ENCODE measurements at places on chromosomes 3 and 15. TPM values are rescaled to one million over a fixed set of nuclear protein-coding genes. Genes with fewer than 3 reads are reported as not detected.

- DNase-seq, result peak; percentile 29
These were observed 10.8 kb upstream of the SKIL start for GRCh38 chr3:170346481-170347392.

DNA sequence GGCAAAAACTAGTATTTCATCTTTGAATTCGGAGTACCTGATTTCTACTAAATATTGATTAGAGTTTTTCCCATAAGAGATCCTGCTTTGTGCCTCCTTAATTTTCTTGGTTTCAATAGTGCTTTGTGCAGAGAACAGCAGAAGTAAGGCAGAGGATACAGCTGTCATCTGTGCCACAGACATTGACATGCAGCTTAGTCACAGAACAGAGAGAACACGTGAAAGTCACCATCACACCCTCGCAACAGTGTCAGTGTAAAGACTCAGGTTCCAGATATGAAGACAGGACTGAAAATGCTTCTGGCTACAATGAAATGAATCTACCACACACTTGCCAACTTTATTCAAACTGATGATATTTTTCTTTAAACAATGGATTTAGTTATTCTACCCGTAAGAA, 942.8 kb upstream of the CFAP20DC start:
- DNase-seq, result no peak

- no peak for DNase-seq
These were observed 4.0 kb downstream of the EPHB3 start for GRCh38 chr3:184565421-184566211.

Gene CD80
- 13.0 TPM for total RNA-seq

Gene SPPL2A
- total RNA-seq, result 85.0 TPM

DNA sequence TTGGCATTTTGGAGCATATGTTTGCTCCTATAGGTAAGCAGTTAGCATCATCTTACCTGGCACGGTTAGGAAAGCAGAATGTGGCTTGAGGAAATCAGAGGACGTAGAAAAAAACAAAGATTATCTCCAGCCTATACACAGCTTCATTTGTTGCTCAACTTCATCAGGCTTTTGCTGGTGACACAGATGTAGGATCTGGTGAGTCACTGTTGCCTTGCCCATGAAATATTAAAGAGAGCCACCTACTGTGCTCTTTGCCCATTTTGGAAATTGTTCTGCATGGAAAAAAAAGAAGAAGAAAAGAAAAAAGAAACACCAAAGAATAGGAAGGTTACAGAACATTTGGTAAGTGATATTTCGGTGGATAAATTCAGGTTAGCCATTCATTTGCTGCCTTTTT, 3.8 kb downstream of the IL1RAP start:
- DNase-seq, result no peak

Gene MTHFS
- total RNA-seq, result 35.3 TPM

Measured in activated CD4-positive, alpha-beta T cell treated with anti-CD3 and anti-CD28 coated beads, Interleukin-2, amount 10 ng/mL, durations not matched to agents 24 days and 14 days (primary cell).